Neural crest cell (in vitro differentiated cells): ENCODE measurements at places on chromosomes 11 and 22. TPM values are rescaled to one million over a fixed set of nuclear protein-coding genes. Genes with fewer than 3 reads are reported as not detected.

The BID gene
- total RNA-seq = 26.5 TPM in 2 replicates

DNA sequence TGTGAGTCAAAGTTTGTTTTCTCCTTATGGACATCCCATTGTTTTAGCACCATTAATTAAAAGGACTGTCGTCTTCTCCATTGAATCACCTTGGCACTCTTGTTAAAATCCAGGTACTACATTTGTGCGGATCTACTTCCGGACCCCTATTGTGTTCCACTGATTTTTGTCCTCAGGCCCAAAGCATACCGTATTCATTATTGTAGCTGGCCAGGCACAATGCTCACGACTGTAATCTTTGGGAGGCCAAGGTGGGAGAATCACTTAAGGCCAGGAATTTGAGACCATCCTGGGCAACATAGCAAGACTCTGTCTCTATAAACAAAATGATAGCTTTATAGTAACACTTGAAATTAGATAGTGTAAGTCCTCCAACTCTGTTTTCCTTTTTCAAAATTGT lies 8.9 kb upstream of the GNB1L start:
- DNase-seq = no peak

DNA sequence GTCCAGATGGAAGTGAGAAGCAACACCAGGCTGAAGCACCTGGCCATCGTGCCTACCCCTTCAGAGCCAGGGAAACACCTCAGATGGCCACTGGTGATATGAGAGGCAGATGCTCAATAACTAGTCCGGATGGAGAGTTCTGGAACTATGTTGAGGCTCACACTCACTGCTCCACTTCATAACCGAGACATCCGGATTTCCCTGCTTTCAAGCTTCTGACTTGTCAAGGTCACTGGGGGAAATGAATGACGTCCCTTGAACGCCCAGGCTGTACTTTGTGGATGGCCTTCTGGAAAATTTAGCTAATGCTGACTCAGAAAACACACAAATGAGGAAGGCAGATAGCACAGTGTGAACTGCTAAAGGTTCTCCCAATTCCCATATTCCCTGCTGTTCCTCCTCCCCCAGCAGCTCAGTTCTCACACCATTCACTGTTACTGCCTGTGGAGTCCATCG lies at the start of gene LYVE1:
TSS of gene LYVE1 (minus strand) at position 180 of the 456 bp plus-strand sequence. CDS start at position 47, 133 bp downstream.
- DNase-seq = no peak

The MS4A7 gene
- total RNA-seq = not detected in 2 replicates

GRCh38 chr22:27512283-27512761 lies 289.2 kb downstream of the MN1 start:
- DNase-seq = no peak
